Kidney (tissue), 22 donors: ENCODE measurements at places on chromosomes 2 and 18.

- no peak for DNase-seq
These were observed 42.5 kb downstream of the WDR35 start for GRCh38 chr2:19947184-19947940.

- no peak for DNase-seq
These were observed 21.1 kb downstream of the METTL8 start for GRCh38 chr2:171412571-171413175.

DNA sequence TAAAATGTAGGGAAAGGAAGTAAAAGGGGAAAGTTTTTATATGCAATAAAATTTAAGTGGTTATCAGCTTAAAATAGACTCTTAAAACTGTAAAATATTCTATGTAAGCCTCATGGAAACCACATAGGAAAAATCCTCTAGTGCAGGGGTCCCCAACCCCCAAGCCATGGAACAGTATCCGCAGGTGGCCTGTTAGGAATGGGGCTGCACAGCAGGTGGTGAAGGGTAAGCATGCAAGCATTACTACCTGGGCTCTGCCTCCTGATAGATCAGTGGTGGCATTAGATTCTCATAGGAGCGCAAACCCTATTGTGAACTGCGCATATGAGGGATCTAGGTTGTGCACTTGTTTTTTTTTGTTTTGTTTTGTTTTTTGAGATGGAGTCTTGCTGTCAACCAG, 1409.3 kb upstream of the CDH2 start:
- no peak for DNase-seq

DNA sequence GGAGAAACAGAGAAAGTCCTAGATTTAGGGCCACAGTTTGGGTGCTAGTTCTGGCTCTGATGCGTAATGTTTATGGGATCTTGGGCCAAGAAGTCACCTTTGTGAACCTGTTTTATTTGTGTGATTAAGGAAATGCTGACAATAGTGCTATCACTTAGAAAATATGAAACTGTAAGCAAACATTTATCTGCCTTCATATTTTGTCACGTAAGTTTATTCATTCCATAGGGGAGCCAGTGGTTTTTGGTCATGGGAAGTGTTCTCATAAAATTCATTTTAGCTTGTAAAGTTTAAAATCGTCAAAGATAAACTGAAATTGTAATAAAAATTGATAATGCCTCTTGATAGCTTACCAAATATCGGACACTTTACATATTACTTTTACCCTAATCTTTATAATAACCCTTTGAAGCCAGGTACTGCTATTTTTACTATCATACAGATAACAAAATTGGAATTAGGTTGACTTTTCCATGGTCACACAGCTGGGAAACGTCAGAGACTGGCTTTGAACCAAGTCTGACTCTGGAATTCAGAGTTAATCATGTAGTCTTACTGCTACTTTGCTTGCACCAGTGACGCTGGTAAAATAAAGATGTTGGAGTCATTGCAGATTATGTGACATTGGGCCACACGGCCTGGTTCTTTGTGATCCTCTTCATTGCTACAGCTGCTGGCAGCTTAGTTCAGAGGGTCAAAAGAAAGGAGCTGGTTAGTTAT, 99.7 kb downstream of the ICA1L start:
- peak; percentile 43 for DNase-seq

- no peak for DNase-seq
These were observed 53.2 kb downstream of the CIB4 start for GRCh38 chr2:26587994-26588393.

- peak; percentile 37 for DNase-seq
These were observed 8.8 kb upstream of the SALL3 start for GRCh38 chr18:78970774-78971333.

GRCh38 chr18:22324191-22325131, 93.3 kb downstream of the CTAGE1 start:
- peak; percentile 87 for DNase-seq

DNA sequence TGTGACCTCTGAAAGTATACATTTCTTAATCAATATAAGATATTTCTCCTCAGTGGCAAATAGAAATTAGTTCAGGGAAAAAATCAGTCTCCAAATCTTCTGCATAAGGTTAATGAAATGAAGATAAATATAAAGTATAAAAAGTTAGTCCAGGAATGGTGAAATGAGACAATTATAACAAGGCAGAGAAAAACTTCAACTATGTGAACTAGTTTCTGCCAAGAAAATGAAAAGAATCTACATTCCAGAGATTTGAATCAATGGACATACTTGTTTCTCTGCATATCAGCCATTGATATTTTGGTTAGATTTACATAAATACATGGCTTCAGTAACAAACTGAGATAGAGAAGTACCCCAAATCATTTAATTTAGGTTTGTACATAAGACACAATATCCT, 249.0 kb downstream of the EXOC6B start:
- DNase-seq, result no peak

DNA sequence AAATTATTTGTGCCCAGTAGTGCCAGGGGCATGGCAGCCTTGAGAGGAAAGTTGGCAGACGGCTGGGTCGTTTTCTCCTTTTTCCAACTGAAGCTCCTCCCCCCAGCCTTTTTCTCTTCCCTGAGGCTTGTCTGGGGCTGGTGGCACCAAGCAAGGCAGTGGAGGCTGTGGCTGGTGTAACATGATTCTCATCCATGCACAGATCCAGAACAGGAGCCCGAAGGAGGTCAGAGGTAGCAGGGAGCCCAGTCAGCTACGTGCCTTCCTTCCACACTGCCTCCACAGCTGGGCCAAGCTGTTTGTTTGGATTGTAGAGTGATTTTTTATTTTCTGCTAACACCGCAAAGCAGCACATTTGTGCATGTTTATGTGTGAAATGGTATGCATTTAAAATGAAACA, 170.3 kb upstream of the MGAT5 start:
- no peak for DNase-seq

GRCh38 chr2:29053223-29053622, 21.1 kb downstream of the PCARE start:
- no peak for DNase-seq

GRCh38 chr2:65343386-65343785, 89.0 kb downstream of the SPRED2 start:
- no peak for DNase-seq

DNA sequence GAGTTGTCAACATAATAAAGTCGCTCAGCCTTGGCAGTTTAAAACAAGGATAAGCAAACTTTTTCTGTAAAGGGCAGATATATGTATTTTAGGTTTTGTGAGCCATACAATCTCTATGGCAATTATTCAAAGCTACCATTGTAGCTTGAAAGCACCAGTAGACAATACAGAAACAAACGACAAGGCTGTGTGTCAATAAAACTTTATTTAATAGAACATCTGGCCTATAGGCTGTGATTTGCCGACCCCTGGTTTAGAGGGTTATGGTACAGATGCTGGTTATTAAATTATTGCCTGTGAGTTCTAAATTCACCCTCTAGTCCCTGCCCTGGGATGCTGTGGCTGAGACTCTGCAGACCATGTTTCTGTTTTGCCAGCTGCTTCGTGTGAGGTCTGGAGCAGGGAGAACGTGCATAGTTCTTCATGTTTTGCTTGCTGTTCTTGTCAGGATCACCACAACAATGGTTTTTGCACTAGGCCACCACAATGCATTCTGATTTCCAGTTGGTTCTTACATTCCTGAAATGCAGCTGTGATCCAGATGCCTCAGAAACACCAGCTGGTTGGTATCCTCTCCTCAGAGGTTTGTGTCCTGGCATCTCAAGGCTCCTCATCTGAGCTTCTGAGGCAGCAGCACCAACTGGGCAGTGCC, 46.6 kb downstream of the ICOS start:
- DNase-seq, result no peak

DNA sequence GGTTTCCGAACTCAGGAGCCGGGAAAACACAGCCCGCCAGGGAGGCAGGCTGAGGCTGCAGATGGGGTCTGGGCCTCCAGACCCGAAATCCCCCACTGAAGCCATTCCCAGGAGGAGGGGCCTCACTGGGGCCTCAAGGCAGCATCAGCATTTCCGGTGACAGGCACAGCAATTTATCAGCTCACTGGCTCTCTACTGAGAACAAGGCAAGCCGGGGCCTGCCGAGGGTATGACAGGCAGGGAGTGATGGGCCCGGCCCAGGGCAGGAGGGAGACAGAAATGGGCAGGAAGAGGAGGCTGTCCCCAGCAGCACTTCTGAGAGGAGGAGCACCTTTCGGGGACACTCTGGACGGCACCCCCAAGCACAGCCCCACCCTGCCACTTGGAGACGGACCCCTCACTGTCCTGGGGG, 12.5 kb downstream of the SDC1 start:
- DNase-seq, result peak; percentile 83

DNA sequence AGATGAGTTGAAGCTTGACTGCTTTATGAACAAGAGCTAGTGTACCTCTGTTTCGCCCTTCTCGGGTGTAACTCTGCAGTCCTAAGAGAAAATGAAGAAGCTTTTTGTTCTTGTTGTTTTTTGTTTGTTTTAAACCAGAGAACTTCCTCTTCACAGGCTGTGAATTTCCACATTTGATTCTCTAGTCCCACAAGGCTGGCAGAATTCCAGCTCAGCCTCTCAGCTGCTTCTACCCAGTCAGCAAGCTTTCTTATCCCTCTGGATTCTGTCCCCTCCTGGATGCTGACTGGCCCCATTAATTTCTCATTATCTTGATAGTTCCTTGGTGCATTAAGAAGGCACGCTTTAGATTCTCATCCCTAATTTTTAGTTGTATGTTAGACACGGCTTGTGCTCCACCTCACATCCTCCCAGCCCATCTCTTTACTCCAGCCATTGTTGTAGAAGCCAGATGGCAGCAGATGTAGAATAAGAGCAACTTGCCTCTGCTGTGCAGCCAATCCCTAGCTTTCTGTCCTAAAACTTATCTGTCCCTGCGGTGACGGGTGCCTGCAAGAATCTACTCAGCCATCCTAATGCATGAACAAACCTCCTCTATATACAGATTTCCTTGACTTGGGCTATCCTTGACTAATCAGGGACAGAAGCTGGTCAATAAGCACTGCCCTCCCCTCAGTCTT, 12.3 kb upstream of the RESP18 start:
- DNase-seq, result no peak

DNA sequence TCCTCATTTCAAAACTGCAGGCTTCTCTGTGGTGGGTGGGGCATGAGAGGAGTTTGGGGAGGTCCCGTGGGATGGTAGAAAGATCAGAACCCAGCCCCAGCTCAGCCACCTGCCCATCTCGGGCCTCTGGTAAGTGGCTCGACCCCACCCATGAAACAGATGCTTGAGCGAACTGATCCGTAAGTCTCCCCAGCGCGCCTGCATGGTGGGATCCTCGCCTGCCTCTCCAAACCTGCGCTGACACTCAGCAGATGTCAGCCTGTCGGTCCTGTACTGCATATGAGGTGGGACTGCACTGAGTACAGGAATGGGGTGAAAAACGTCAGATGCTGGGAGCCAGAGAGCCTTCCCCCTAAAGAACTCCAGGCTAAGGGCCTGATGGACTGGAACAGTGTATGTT, 15.9 kb upstream of the RPL31 start:
- no peak for DNase-seq

DNA sequence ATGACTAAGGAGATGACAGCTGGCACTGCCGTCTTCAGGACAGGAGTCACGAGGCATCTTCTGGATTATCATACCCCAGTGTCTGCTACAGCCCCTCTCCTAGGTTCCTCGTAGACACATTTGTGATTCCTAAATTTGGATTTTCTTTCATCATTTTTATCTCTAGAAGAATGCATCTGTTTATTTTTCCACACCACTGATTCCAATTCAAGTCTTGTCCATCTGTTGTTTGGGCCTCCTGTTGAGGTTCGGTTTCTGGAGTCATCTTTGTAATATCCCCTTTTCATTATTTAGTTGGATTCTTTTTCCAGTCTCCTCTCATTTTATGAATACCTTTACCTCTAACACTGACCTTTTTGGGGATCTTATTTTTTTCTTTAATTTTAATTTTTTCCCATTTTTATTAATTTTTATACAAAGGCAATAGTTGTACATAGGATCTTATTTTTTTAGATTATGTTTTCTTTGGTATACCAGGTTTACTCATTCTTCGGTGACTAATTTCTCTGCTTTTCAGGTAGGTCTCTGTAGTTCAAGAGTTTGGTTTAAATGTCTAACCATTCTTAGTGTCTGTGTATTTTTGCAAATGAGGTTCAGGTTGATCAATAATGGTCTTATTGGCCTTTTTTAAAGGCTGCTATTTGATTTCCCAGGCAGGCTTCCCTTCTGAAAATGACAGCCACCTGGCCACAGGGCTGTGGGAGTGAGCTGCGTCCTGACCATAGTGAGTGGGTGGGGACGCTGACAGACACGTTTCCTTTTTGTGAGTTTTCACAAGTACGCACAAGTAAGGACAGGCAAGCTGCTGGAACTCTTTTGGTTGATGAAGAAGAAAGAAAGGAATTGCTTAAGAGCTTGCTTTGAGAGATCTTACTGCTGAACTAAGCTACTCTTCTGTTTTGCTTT, 34.5 kb downstream of the FARP2 start:
- no peak for DNase-seq

DNA sequence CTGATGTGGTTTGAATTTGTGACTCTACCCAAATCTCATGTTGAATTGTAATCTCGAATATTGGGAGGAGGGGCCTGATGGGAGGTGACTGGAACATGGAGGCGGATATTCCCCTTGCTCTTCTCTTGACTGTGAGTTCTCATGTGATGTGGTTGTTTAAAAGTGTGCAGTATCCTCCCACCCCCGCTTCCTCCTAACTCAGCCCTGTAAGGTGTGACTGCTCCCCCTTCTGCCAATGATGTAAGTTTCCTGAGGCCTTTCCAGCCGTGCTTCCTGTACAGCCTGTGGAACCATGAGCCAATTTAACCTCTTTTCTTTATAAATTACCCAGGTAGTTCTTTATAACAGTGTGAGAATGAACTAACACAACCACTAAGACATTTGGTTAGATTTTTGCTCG, 458.4 kb downstream of the THSD7B start:
- no peak for DNase-seq

DNA sequence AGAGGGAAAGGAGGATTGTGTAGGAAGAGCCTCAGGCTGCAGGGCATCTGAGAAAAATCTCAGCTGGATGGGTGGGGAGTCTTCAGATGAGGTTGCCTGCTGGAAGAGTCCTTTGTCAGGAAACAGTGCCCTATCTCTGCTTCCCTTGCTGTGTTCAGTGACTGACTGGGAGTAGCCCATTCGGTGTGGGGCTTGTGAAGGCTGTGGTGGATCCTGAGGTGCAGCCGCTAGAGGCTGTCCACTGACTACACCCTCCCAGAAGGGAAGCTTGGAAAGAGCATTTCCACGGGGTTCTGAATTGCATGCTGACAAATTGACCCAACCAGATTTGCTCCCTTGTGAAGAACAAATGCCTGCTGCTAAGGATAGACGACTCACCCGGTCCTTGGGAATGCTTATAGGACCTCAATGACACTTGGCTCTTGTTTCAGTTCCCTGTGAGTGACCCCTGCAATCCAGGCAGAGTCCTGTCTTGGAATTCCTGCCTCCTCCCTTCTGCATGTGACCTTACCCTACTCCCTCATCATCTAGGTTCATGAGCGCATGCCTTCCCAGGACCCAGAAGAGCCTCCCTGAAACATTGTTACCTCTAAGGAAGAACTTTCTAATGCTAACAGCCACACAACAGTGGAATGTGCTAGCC, 109.7 kb upstream of the FAM136A start:
- no peak for DNase-seq
